ENCODE measurements at places on chromosomes 6 and 20. TPM values are rescaled to one million over a fixed set of nuclear protein-coding genes. Genes with fewer than 3 reads are reported as not detected.
A peak's percentile ranks its signal among the peaks of the same experiment; 100 is the strongest.

- no peak for DNase-seq
These were observed 180.3 kb upstream of the SNX9 start for GRCh38 chr6:157642736-157643135.

Gene PGC
- total RNA-seq: not detected

DNA sequence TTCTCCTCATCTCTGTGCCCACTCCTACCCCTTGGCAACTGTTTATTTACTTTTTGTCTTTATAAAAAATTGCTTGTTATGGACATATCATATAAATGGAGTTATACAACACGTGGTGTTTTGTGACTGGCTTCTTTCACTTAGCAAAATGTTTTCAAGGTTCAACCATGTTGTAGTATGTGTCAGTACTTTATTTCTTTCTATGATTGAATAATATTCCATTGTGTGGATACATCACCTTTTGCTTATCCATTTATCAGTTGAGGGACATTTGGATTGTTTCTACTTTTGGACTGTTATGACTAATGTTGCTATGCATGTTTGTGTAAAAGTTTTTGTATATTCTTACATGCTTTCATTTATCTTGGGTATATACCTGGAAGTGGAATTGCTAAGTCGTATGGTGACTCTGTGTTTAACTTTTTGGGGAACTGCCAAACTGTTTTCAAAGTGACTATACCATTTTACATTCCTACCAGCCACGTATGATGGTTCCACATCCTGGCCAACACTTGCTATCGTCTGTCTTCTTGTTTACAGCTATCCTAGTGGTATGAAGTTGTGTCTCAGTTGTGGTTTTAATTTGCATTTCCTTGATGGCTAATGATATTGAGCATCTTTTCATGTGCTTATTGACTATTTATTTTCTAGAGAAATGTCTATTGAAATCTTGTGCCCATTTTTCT is 84.4 kb downstream of the SLX4IP start:
- DNase-seq: no peak

DNA sequence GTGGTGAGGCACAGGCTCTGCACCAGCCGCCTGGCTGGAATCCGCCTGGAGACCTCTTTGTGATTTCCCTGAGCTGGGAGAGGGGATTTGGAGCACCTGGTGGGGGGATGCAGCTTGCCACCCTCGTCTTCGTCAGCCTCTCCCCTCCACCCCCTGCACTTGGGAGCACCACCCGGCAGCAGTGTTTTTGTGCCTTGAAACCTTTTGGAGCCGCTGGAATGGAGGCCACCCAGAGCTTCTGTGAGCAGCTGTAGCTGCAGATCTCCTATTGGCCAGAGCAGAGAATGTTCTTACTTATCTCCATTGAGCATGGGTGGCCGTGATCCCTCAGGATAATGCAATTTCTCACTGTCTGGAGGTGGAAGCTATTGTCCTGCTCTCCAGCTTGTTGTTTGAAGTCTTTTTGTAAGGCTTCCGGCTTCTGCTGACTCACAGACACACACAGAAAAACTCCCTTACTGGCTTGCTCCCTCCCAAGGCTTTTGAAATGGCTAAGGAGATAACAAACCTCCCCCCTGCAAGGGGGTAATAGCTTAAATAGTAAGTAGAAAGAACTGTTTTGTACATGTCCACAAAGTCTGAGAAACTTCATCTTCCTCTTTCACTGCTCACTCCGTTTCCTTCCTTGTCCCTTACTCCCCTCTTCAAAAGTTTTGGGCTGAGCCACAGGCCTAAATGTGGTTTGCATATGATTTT is 271.2 kb downstream of the PRL start:
- peak; percentile 20 for DNase-seq

DNA sequence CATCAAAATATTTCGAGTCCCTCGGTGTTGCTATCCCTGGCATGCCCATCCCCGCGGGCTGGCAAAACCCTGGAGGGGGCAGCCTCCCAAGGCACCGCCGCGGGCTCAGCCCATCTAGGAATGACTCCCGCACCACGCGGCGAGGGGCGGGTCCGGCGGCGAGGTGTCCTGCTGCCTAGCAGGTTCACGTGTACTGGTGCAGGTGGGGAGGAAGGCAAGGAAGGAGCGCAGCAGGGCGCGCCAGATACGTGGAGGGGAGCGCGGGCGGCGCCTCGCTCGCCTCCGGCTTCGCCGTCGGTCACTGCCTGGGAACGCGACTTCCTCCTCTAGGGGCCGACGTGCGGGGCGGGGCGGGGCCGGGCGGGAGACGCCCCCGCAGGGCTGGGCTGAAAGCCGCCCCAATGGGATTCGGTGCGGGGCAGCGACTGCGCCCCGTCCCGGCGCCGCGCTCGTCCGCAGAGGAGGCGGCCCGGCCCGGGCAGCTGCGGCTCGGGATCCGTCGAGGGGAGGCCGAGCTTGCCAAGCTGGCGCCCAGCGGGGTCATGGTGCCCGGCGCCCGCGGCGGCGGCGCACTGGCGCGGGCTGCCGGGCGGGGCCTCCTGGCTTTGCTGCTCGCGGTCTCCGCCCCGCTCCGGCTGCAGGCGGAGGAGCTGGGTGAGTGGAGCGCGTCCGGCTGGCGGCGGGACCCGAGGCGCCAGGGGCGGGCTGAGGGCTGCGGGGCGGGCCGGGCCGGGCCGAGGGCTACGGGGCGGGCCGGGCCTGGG is at the start of gene DCBLD1:
Gene DCBLD1 (plus strand): TSS at position 435 of the 764 bp plus-strand sequence. CDS start 108 bp downstream, at position 543.
- peak; percentile 75 for DNase-seq

DNA sequence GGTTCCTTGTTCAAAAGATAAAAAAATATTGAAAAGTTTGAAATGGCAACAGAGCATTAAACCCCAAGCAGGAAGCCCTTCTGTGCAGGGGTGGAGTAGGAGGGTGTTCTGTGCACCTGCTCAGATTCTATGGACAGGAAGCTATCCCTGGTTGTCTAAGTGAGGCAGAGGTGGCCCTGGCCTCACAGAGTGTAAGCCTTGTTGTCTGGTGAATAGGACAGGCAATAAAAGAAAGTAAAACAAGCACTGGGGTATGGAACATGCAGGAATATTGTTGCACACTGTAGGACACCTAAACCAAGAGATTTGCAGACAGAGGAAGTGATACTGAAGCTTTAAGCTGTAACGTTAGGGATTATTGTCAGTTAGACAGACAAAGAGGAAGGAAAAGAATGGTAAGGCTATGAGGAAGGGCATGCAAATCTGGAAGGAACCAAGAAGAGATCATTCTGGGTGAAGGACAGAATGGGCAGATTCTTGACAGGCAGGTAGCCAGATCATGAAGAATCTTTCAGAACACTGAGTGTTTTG is 66.8 kb downstream of the TBC1D7 start:
- DNase-seq: no peak

GRCh38 chr6:40352006-40352405 is 235.2 kb downstream of the LRFN2 start:
- DNase-seq: no peak

DNA sequence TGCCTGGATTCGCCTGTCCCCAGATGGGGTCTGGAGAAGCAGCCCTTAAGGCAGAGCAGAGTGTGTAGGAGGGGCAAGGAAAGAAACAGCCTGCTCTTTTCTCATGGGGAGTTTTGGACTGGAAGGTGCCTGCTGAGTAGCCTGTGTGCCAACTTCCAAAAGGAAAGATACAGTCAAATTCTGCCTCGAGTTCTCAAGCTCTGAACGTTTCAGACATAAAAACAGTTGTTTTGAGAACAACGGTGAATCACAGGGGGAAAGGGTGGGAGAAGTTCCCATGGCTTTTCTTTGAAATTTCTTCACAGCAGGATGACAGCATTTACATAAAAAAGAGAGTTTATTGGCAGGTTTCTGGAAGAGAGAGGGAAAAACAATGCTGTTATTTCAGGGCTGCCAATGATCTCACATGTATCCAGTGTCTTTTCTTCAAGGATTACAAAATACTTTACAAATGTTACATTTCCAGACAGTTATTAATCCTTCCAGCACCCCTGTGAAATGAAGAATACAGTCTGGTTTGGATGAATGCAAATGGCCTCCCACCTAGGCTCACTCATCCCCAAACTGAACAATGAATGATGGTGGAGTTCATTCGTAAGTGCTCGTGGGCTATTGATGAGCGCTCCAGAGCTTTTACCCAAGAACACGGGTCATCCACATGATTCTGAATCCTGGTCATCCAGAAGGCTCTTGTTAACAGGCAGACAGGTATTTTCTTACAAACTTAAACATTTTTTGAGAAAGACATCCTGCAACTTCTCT is 33.8 kb upstream of the ECI2 start:
- DNase-seq: no peak

- no peak for DNase-seq
These were observed 83.7 kb upstream of the ARMC2 start for GRCh38 chr6:108764580-108764950.

DNA sequence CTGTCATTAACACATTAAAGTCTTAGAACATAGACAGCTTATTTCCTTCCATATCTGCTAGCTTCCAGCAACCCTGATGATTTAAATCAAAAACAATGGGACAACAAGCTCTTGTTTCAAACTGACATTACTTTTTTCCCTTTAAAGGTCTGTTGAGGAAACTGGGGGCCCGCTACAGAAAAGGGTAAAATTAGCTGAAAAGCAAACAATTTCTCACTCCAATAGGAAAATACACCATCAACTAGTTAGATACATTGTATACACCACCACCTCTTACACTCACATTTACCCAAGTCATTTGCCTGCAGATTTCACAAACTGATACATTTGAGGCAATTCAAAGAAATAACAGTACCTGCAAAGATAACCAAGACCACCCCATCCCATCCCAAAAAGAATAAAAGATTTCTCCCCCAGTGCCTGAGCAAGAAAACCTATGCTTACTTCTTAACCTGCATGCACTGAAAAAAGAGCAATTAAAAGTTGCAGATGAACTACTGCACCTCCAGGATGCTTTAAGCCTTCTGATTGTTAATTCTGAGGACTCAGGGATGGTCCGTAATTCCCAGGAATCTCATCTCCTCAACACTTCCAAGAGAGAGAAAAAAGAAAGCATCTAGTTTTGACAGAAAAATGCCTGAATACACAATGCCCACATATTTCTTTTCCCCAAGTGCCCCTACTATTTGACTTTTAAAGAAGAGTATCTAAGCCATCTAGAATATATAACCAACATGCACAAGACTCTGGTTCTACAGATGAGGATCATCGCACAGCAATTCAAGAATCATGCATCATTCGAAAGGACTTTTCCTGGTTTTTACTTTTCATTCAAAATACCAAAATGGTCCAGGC is 5.6 kb downstream of the ZMYND8 start:
- DNase-seq: no peak

DNA sequence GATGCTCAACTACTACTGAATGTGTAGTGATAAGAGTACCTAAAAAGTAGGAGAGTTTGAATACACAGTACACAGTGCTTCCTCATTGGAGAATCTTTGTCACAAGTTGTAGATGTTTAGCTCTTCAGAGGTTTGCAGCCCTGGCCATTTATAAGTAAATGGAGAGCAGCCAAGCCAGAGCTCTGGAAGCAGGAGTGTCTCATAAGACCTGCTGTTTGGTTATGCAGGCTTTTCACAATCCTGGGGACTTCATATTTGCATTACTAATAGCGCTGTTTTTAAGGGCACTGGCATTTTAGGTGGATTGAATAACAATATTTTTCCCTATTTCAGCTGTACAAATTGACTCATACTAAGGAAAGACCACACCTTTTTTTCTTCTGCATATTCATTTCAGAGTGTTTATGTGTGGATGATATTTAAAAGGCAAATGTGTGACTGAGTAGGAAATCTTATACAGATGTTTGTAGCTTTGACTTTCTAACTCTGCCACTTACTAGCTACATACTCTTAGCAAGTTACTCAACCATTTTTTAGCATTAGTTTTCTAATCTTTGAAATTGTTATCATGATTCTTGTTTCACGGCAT is 730.5 kb upstream of the MAP3K7 start:
- DNase-seq: no peak

GRCh38 chr20:58661598-58662473 is 10.8 kb downstream of the STX16 start:
- no peak for DNase-seq

Gene PDE10A
- 24.5 TPM for total RNA-seq

- no peak for DNase-seq
These were observed 731.5 kb upstream of the MARCKS start for GRCh38 chr6:113125626-113126025.

Gene TULP1
- not detected for total RNA-seq

GRCh38 chr20:2298701-2299100 is 2.9 kb downstream of the TGM3 start:
- no peak for DNase-seq

DNA sequence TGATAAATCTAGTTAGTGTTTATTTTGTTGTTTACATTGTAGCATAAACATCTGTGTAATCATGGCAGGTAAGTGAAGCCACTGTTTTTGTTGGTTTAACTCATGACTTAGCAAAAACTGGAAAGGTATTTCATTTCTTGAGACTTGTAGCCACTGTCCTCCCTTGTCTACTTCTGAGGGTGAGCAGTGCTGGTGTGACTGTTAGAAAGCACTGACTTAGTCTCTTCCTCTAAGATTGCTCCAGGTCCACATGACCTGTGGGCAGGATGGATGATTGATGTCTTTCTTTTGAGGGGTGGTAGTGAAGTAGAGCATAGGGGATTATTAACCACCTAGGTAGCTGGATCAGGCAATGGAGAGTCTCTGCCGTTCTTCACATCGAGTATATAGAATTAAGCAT is 203.8 kb downstream of the ARID1B start:
- no peak for DNase-seq

- DNase-seq: no peak
These were observed 234.4 kb upstream of the MCHR2 start for GRCh38 chr6:100228437-100228833.

Gene AFG1L
- 9.4 TPM for total RNA-seq

DNA sequence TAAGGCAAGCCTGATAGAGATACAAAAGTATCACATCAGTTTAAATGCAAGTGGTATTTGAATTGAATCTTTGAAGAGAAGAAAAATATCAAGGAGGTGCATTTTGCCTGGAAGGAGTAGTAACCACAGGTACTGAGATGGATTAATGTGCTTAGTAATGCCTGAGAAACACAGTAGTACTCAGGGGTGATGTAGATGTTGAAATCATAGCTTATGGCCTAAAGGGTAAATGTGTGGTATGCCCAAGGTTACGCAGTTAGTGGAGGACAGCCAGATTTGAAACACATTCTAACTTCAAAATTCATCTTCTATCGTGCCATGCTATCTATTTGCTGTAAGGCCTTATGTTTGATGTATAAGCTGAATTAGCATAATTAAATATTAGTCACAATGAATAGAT is 55.9 kb downstream of the STXBP5 start:
- DNase-seq: no peak

DNA sequence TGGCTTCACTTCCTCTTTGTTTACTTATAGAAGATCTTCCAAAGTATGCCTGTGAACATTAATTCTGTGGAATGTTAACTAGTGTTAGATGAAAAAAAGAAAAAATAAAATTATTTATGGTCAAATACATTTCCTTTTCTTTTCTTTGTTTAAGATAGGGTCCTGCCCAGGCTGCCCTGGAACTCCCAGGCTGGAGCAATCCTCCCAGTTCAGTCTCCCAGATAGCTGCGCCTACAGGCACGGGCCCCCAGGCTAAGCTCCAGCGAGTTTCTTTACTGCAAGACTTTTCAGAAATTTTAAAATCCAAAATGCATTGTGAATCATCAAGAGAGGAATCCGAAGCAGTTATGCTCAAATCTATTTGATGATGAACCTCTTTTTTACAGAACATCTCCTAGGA is 39.3 kb upstream of the IL20RA start:
- no peak for DNase-seq

Gene SIRPB2
- total RNA-seq: not detected

GRCh38 chr6:28978959-28979561 is 26.1 kb downstream of the ZNF311 start:
- DNase-seq: no peak

- no peak for DNase-seq
These were observed 9.5 kb downstream of the CBFA2T2 start for GRCh38 chr20:33499355-33499754.

- DNase-seq: peak; percentile 54
These were observed 11.7 kb downstream of the ARFGEF2 start for GRCh38 chr20:48933017-48933766.
